Putamen (tissue), 1 donor: ENCODE measurements at places on chromosomes 4 and X.

GRCh38 chrX:133857640-133858269 is 127.6 kb downstream of the GPC3 start:
- DNase-seq: no peak

- no peak for DNase-seq
These were observed 765 bp downstream of the CFAP97 start for GRCh38 chr4:185202984-185203485.

DNA sequence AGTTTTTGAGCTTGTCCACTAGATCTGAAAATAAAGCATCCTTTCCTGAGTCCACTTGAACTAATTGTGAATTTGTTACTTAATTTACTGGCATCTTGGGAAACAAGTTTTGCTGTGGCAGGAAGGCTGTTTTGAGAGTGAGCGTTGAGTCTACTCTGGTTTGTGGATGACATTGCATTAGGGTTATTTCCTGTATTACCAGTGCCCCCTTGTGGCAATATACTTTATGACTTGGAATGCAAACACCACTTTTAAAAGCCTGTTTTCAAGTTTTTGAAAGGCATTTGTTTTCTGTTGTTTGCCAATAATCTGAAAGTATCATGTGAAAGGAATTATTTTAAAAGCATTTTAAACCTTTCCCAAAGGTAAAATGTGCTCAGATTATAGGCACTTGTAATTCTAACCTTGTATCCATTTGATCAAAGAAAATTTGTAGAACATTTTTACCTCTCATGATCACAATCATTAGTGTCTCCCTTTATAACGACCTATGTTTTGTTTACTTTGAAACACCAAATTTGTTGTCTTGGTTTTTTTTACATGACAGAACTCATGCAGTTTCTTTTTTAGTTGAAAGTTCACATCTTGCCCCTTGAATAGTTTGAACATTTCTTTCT is 18.0 kb upstream of the CYP2U1 start:
- DNase-seq: peak; percentile 63

GRCh38 chrX:105018865-105019264 is 201.6 kb downstream of the TEX13A start:
- DNase-seq: no peak

DNA sequence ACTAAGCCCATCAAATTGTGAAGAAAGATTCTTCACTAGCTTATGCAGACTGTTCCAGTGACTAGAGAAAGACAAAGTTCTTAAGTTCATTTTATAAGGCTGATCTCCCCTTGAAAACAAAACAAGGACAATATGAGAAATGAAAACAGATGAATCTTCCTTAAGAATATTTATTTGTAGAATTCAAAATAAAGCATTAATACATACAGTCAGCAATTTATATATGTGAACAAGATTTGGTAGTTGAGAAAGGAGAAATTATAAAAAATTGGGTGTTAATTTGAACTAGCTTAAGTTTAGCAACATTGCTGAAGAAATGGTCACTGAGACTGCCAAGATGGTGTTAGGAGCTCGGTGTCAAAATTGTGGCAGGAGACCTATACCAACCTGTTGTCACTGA is 41.4 kb upstream of the TAPT1 start:
- no peak for DNase-seq

- no peak for DNase-seq
These were observed 1038.4 kb upstream of the PABPC4L start for GRCh38 chr4:135239964-135240363.

- no peak for DNase-seq
These were observed 83.4 kb downstream of the MSN start for GRCh38 chrX:65750674-65751469.

DNA sequence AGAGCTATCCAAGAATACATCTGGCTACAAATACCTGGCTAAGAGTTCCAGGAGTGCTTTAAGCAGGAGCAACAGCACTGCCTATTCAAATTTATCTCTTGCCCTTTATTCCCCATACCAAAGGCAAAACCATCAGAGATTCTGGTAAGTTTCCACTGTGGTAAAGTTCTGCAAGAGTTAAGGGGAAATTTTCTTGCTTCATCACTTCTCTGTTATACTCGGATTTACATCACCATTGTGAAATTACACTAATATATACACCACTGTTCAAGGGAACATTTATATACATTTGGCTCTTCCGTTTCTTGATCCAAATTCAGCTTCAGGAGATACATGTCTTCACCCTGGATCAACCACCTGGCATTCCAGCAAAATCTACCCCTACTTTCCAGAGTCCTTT is 70.8 kb upstream of the PTPN13 start:
- no peak for DNase-seq

DNA sequence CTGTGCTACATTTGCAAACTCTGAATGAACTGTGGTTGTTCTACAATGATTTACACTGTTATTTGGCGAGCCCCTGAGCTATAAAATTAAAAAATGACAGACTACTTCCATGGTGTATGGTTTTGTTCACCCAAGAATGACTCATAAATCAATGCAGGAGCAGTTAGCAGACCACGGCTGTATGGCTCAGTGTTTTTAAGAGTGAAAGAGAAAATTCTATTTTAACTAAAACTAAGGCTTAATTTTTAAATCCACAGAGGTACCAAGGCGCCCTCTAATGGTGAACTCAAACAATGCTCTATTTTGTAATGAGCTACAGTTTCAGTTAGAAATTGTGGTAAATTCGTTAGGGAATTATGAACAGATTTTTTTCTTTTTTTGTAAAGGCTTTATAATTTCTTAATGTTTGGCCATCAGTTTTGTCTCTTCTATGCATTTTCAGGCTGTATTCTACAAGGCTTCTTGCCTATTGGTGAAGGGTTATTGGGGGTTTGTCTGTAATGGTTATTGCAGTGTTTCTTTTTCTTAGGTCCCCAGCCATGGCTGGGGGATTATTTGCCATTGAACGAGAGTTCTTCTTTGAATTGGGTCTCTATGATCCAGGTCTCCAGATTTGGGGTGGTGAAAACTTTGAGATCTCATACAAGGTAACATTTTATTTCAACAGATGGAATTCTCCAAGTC is 32.5 kb downstream of the HMGB2 start:
- DNase-seq: peak; percentile 14

DNA sequence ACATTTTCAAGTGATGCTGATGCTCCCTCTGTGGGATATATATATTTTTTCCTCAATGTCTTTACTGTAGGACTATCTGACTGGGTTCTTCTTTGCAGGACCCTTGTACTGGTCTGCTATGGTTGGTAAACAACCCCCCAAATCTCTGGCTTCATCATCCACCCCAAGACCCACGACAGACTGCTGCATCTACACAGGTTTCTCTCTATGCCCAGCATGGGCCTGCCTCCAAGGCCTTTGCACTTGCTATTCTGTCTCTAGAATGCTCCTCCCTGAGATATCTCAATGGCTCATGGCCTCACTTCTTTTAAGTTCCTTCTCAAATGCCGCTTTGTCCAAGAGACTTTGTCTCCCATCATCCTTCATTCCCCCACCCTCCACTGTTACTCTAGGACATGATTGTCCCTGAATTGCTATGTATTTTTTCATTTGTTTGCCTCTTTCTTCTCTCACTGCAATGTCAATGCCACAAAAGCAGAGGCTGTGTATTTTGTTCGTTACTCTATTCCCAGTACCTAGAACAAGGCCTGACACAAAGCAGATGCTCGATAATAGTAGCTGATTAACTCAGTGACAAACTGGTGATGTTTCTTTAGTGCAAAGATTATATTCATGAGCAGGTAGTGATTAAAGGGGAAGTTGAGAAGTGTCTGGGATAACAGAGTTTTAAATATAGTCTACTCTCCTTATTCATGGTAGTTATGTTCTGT is 6.6 kb downstream of the EVC start:
- no peak for DNase-seq

DNA sequence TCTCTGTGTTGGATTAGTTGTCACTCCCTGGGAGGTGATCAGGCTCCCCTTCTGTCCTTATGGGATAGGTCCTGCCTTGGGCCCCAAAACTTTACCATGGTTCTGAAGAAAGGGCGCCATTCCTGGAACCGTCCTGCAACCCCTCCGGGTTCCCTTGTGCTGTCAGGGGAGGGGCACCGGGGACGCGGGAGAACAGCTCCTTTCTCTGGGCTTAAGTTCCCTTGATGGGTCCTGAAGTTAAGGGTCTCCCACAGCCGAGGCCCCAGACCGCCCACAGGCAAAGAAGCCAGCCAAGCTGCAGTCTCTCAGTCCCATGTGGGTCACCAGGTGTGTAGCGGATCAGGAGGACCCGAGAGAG is 44.8 kb downstream of the UGT2A3 start:
- DNase-seq: no peak

DNA sequence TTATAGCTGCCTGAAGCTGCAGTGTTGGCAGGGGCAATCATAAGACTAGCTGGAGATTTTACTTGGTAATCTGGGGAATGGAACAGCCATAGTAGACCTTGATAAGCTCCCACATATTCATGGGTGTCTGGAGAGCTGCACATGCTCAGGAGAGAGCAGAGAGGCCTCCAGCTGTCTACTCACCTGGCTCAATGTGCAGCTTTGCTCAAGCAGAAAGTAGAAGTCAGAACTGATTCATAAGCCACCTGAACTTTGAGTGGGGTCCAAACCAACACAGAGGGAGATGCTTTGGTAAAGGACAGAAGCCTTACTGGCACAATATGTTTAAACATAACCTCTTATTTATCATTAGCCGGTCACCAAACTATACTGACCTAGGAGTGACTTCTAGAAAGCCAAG is 54.4 kb downstream of the KDM6A start:
- no peak for DNase-seq
